AG09309 (cell line): ENCODE measurements at places on chromosomes 4 and X.
A peak's percentile ranks its signal among the peaks of the same experiment; 100 is the strongest.

GRCh38 chr4:16110661-16111290 is 27.0 kb upstream of the PROM1 start:
- DNase-seq: no peak

DNA sequence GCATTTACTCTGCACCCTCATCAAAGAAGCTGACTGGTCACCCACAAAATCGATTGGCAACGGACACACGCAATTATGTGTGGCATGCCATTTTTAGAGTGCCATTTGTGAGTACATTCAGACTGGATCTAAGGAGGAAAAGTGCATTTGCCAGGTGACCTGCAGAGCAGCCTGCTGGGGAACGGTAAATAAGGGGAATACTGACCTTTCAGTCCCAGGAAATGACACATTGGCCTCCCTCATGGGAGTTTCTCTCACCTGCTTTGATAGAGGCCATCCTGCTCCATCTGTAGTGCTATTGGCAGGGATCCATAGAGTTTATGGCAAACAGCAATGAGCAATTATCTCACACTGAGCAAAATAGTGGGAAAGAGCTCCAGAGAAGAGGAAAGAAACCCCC is 127.8 kb downstream of the DDX53 start:
- DNase-seq: no peak

- DNase-seq: no peak
Measured at GRCh38 chrX:32708542-32708941, 502.8 kb downstream of the DMD start.

DNA sequence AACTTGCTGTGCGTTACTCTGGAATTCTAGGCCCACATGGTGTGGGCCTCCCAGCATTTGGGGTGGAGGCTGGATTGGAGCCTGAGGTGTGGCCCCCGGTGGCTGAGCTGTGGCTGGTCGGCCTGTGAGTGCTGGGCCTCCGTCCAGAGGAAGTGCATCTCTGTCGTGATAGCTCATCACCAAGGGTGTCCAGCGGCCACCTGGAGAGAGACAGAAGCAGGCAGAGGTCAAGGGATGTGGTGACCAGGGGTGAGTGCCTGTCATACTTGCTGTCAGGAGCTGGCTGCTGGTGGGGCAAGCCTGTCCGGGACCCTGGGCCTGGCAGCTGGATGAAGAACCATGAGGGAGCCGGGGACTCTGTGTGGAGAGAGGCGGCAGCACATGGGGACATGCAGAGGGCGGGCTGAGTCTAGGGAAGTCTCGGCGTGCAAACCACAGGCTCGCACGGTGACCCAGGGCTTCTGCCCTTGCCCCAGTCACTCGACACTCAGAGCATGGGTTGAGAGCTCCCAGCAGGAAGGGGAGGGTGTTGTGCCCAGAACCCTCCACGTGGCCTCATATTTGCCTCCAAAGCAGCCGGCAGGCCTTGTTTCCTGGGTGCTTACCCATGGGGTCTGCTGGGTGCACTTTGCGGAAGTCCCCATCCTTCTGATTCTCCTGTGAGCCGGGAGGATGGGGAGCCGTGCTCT is 6.2 kb downstream of the SORCS2 start:
- no peak for DNase-seq

- DNase-seq: no peak
Measured at GRCh38 chr4:162909952-162910351, 256.7 kb downstream of the NAF1 start.

DNA sequence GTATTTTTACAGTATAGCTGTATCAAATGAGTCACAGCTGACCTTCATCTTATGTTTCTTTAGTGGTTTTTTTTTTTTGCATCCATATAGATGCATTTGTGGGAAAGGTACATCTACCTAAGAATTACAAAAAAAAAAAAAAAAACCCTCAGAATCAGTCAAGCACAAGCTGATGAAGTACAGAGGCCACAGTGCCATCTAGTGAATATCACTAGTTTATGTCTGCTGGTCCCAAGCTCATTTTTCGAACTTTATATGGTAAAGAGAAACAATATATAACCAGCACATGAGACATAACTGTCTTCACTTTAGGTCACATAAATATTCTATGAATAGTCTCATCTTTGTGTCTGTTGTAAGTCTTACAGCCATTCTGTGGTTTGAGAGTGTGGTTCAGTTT is 220.1 kb downstream of the DLG3 start:
- DNase-seq: no peak

DNA sequence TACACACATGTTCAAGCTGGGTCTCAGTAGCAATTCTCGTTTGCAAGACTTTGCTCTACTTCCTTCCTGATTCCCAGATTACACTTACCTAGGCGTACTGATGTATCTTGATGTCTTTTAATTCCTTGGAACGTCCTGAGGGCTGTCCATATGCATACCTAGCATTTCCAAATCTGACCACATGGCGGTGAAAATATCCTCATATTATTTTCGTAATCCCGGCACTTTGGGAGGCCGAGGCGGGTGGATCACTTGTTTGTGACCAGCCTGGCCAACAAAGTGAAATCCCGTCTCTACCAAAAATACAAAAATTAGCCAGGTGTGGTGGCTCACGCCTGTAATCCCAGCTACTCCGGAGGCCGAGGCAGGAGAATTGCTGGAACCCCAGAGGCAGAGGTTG is 1786.3 kb upstream of the TENM3 start:
- no peak for DNase-seq

- DNase-seq: no peak
Measured at GRCh38 chr4:181874602-181875001, 368.6 kb upstream of the TENM3 start.

GRCh38 chr4:125750828-125751466 is 436.2 kb downstream of the FAT4 start:
- DNase-seq: peak; percentile 17

DNA sequence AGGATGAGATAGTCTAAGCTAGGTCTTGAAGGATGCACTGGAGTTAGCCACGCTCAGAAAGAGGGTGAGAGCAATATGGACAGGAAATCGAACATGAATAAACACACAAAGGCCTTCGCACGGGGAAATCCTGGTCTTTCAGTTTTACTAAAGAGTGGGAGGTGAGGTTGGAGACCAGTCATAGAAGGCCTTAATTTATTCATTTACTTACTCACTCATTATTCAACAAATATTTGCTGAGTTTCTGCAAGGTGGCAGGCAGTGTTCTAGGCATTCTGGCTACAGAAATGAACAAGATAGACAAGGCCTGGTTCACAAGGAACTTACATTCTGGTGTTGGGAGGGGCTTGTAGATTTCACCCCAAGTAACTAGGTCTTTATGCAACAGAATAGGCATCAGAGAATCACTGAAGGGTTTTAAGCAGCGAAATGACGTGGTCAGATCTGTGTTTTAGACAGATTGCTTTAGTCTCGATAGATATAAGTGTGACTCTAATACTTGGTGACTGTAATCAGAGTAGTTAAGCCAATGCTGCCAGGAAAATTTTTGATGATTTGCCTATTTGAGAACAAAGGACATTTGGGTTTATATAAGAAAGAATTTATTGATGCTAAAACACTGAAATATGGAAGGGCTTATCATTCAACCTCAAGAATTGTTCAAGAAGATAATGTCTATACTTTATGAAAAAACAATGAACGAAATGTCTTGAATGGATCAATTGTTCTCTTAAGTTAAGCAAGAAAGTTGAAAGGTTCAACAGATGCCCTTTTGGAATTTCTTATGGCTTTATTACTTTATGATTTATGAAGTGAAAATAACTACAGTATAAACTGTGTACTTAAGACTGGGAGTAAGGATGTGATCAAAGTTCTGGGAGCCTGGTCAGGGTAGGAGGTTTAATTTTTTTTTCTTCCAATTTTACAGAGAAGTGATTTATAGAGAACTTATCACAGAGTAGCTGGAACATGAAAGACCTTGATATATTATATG is 184.4 kb upstream of the CASK start:
- DNase-seq: no peak

DNA sequence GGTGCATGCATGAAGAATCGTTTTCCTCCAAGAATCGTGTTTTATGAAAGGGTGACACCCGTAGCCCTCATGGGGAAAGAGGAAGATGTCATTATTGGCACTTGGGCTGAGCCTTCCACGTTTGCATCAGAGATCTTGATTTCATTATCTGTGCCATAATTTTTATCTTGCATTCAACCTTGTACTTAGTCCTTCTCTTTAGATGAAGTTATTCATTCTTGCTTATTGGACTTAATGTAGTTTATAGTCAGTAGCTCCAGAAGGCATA is 66.8 kb downstream of the GAB1 start:
- DNase-seq: no peak

DNA sequence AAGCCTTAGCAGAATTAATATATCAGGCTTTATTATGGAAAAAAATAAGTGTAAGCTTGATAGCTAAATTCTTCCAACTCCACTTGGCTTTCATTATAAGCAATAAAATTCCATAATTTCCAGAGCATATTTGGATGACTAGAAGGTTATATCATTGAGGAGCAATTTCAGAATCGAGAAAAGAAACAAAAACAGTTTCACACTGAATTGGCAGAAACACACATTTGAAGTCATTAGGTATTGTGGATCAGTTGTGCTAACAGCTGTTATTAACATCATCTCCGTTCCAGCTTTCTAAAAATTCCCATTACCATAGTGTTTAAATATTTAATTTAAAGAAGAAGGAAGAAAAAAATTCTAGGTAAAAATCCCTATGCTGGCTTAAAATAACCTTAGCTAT is 92.6 kb downstream of the ANTXR2 start:
- no peak for DNase-seq

DNA sequence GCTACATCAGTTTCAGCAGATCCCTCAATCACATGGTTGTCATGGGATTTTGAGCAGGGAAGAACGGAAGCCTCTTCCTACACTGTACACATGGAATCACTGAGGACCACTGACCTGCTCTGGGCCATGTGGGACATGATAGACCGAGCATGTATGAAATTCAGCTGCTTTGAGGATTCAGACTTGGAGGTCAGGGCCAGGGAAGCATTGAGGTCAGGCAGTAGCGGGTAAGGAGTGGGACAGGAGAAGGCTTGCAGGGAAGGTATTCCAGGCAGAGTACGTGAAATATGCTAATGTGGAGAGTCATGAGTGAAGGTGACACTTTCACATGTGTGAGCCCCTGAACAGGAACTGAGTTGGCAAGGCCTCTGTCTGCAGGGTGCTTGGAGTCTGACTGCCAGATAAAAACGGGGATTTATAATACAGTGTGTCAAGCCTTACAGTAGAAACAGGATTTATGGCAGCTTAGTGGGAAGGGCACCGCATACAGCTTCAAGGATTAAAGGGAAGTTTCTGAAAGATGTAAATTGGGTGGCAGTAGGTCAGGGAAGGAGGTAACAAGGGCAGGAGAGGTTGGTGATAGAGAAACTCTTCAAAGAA is 111.7 kb downstream of the STK32B start:
- no peak for DNase-seq

- peak; percentile 79 for DNase-seq
Measured at GRCh38 chrX:131729295-131729694, 185.4 kb downstream of the OR13H1 start.
